Breast epithelium (tissue), 4 donors: ENCODE measurements at places on chromosomes 7 and 10.
A peak's percentile ranks its signal among the peaks of the same experiment; 100 is the strongest.

DNA sequence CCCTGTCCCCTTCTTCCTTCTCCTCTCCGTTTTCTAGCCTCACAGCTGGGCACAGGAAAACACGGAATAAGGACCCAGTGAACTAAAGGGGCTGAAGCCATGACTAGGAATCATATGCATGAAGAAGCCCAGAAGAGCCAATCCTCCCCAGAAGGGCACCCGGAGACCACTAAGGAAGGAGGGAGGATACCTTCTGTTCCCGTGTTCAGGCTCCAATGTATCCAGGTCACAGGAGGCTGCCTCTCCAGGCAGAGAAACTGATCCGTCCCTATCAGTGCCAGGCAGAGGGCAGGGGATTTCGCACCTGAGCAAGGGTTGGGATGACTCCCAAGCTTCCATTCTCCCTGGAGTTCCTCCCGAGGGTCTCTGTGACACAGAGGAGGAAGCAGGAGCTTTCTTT is 246.6 kb downstream of the SNX10 start:
- H3K27me3 ChIP-seq, result no peaks in the 10 kb centered on the region
- no peak for DNase-seq
- H3K36me3 ChIP-seq, result no peaks in the 10 kb centered on the region
- H3K4me1 ChIP-seq, result no peaks in the 10 kb centered on the region
- H3K4me3 ChIP-seq, result no peak overlapping the region

DNA sequence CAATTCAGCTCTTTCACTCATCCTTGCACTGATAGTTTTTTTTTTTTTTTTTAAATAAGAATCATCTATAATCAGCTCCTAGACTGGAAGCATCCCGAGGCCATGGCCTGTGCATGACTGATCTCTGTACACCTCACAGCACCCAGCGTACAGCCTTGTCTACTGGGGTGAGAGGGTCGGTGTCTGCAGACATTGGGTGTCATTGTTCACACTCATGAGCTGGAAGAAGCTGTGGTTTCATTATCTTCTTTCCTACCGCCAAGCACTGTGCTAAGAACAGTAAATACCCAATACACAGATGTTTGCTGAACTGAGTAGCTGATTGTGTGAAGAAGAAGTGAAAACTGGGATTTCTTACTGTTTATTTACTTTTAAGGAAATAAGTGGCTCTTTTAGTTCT is 123.6 kb downstream of the CLEC2L start:
- no peaks in the 10 kb centered on the region for H3K36me3 ChIP-seq
- H3K27me3 ChIP-seq, result no peaks in the 10 kb centered on the region
- no peak overlapping the region for H3K27ac ChIP-seq
- H3K4me1 ChIP-seq, result no peaks in the 10 kb centered on the region

- no peak for DNase-seq
- no peaks in the 10 kb centered on the region for H3K36me3 ChIP-seq
- no peaks in the 10 kb centered on the region for H3K4me1 ChIP-seq
- H3K27ac ChIP-seq, result no peak overlapping the region
Measured at GRCh38 chr10:33249659-33250345, 84.7 kb downstream of the NRP1 start.

GRCh38 chr7:107232568-107233090 is 63.8 kb downstream of the HBP1 start:
- no peak overlapping the region for H3K4me3 ChIP-seq
- no peak overlapping the region for H3K27ac ChIP-seq
- H3K36me3 ChIP-seq, result no peaks in the 10 kb centered on the region
- no peak for DNase-seq

GRCh38 chr7:107993891-107994291 is 9.1 kb downstream of the LAMB1 start:
- H3K27me3 ChIP-seq, result no peaks in the 10 kb centered on the region
- H3K36me3 ChIP-seq, result no peaks in the 10 kb centered on the region
- no peaks in the 10 kb centered on the region for H3K4me1 ChIP-seq
- DNase-seq, result no peak
- H3K27ac ChIP-seq, result peak overlapping the region; percentile 79
- H3K4me3 ChIP-seq, result no peak overlapping the region

DNA sequence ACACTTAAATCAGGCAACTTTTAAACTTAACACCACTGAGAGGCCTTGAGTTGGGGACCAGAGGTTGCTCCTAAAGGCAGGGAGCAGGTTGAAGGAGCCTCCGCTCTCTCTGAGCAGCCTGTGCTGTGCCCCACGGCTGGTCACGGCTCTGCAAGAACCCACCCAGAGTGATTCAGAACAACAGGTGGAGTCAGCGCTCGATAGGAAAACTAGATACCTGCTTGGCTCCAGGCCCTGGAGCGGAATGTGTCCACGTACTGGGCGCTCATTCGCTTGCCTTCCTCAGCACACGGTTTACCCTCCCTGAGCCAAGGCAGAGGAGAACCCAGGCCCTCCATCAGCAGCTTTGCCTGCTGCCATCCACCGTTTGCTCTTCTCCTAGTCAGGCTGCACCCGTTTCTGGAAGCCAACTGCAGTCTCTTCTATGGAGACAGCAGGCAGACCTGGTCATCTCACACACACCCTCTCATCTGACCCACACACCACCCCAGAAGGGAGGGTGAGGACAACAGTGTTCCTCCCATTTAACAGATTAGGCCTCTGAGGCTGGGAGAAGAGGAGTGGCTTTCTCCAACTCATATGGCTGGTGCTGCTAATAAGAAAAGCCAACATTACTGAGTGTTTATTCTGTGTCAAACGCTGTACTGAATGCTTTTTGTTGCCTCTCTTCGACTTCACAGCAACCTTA is 37.6 kb upstream of the PDCD4 start:
- peak overlapping the region; percentile 35 for H3K27ac ChIP-seq
- H3K4me1 ChIP-seq, result no peaks in the 10 kb centered on the region
- no peaks in the 10 kb centered on the region for H3K27me3 ChIP-seq
- no peak for DNase-seq
- H3K4me3 ChIP-seq, result no peak overlapping the region

GRCh38 chr10:420154-421121 is 269.0 kb downstream of the DIP2C start:
- H3K36me3 ChIP-seq, result no peaks in the 10 kb centered on the region
- DNase-seq, result no peak
- no peak overlapping the region for H3K4me3 ChIP-seq
- no peaks in the 10 kb centered on the region for H3K27me3 ChIP-seq

DNA sequence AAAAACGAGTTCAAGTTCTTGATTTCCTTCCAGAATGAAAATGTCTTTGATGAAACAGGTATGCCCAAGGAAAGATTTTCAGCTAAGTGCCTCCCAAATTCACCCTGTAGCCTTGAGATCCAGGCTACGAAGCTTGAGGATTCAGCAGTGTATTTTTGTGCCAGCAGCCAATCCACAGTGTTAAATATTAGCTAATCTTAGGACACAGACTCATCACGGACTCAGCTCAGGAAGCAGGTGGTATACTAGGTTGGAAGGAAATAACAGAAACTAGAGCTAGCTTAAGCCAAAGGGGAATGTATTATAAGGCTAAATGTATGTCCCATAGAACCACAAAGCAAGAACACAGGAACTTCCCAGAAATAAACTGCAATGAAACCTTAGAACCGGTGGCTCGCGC is 151.0 kb upstream of the PRSS1 start:
- H3K4me1 ChIP-seq, result no peaks in the 10 kb centered on the region
- no peak overlapping the region for H3K27ac ChIP-seq
- H3K27me3 ChIP-seq, result no peaks in the 10 kb centered on the region
